ENCODE measurements at places on chromosomes 11 and 22.

DNA sequence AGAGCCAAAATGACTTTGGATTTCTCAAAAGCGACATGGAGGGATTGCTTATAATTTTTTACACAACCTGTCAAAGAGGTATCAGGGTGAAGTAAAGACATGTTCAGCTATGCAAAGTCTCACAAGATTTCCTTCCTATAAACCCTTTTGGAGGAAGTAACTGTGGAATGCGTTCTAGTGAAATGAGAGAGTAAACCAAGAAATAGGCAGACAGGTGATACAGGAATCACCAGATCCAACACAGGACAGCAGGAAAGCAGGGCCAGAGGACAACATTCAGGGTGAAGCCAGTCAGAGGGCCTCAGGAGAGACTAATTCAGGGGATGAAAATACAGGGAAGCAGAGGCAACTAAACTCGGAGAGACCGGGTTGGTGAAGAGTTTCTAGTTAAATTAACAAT, 90.4 kb upstream of the MTNR1B start:
- no peak for DNase-seq

GRCh38 chr11:64164392-64165312, 1.3 kb downstream of the MACROD1 start:
- no peak for DNase-seq

DNA sequence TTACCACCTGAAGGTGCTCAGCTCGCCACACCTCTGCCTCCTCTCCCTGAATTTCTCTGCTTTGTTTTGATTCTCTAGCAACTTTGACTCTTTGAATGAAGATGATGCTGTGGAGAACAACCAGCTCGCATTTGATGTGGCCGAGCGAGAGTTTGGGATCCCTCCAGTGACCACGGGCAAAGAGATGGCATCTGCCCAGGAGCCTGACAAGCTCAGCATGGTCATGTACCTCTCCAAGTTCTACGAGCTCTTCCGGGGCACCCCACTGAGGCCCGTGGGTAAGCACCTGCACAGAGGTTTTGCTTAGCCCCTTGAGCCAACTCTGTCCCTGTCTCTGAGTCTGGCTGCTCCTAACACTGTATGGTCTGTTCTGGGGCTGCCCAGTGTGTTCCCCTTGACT, 115.7 kb downstream of the MICAL2 start:
- DNase-seq = no peak

DNA sequence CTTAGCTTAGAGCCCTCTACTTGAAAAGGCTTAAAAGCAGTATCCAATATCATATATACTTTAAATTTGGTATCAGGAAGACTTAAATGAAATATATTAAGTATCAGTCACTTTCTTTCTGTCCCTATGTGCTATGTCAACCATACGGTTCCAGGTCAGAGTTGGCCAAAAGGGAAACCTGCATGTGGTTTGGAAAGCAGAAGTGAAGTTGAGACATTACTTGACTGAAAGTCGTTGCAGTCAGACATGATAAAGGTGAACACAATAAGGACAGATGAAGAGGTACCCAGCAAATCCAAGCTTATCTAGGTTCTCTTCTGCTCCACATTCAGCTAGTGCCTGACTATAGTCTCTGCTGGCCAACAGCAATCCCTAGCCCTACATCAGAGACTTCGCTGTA, 336.8 kb downstream of the KCNA4 start:
- no peak for DNase-seq

- DNase-seq = no peak
These were observed 17.8 kb downstream of the CD59 start for GRCh38 chr11:33718440-33718839.

DNA sequence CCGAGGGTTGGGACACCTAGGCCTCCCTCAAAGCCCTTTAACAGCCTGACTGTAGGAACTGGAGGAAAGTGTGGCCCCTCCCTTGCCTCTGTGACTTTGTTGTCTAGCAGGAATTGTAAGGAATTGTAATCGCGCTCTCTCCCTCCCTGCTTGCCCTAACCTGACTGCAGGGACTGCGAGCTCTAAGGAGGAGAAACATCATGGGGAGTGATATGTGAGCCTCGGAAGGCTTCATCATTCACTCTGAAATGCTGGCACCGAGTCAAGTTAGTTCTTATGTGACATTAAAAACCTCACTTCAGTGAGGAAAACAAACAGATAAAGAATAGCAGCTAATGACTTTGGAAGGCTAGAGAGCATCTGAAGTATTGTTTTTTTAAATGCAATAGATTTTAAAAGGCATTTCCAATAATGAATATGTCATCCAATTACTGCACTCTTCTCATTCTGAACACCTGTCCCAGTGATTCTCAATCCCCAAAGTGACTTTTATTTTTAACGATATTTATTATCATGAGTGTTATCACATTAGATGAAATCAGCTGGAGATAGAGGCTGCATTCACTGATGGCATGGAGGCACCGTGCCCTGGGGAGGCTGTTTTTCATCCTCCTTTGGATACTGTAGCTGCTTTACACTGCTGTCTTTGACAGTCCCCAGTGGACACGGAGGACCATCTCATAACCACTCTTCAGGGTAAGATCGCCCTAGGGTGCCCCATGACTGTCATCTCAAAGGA, 58.5 kb upstream of the NTM start:
- no peak for DNase-seq

DNA sequence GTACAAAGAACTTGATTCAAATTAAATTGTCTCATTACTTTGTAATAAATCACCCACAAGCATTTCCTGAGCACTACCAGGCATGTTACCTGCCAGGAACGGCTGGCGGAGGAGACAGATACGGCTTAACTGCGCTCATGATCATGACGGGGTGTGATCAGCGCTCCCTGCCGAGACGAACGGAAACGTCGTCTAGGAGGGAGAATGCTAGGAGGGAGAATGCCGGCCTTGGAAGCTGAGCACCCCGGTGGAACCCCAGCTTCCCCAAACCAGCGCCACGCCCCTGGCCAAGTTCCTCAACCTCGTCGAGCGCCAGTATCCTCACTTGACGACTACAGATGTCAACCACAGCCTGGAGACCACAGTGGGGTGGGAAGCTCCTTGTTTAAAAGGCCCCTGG, 272.8 kb downstream of the CTTN start:
- DNase-seq = no peak

- no peak for DNase-seq
These were observed 537 bp downstream of the SCN4B start for GRCh38 chr11:118152020-118152551.

- no peak for DNase-seq
These were observed 80.0 kb upstream of the CLPB start for GRCh38 chr11:72514331-72514730.

Measured in stimulated activated CD4-positive, alpha-beta T cell treated with anti-CD3 and anti-CD28 coated beads, Interleukin-1b, Interleukin-23, amount 100 ng/mL, for 1 hour (primary cell).